Gastroesophageal sphincter (tissue), 4 donors: ENCODE measurements at places on chromosomes 7 and 10.

- no peak for ATAC-seq
Observed at GRCh38 chr10:101772017-101772894, 3.7 kb downstream of the FGF8 start.

GRCh38 chr10:99849536-99849935, 67.1 kb downstream of the ABCC2 start:
- no peak for ATAC-seq

DNA sequence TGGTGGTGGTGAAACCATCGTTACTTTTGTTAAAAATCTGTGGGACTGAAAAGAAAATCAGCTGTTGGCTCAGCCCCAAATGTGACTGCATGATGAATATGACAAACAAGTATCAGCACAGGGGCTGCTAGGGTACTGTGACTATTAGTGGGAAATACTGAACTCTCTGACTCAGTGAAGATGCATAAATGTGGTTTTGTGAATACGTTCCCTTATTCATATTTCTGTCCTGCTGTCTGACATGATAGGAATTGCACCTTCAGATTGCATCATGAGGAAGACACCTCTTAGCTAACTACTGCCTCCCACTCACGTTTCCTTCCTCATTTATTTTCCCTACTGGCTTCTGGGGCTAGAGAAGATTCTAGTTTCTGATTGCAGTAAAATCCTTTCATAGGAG, 1.4 kb downstream of the CLEC5A start:
- no peak for ATAC-seq

DNA sequence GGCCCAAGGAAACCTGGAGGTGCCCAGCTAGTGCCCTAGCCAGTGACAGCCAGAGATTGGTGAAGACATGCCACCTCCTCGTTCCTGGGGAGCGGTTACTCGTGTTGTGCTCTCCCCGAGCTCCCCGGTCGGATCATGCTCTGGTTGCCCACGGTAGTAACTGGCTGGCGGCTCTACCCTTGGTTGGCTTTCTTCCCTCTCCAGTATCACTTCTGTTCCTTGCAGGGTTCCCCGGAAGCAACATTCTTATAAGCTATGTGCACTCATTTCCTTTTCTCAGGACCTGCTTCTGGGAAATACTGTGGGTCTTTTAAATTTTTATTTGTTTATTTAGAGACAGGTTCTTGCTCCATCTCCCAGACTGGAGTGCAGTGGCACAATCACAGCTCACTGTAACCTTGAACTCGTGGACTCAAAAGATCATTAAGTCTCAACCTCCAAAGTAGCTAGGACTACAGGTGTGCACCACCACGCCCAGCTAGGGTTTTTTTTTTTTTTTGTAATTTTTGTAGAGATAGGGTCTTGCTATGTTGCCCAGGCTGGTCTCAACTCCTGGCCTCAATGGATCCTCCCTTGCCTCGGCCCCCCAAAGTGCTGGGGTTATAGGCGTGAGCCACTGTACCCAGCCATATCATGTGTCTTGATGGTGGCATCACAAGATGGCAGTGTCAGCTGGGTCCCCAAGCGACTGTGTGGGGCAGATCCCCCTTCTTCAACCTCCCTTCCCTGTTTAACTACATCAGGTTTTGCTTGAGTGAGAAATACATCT, 6.9 kb upstream of the CALHM1 start:
- no peak for ATAC-seq

- no peak for ATAC-seq
Observed at GRCh38 chr7:88185650-88186049, 34.2 kb downstream of the SRI start.

GRCh38 chr7:99449326-99449725, 10.6 kb downstream of the CPSF4 start:
- no peak for ATAC-seq

DNA sequence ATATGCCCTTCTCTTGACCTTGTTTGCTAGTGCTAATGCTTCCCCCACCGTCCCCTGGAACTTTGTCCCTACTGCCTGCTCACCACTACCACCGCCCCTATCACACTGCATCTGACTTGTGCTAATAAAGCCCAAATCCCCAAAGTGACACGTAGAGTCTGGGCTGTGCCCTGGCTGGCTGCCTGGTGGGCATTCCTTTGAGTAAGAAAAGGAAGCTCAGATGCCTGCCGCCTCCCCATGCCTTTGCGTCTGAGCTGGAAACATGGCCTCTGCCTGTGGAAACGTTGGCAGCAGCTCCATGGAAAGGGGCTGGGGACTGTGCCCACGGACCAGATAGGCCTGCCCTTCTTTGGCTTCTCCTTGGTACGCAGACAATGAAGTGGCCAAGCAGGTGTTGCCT, 138.3 kb downstream of the CYP26A1 start:
- ATAC-seq: no peak

- peak; percentile 80 for ATAC-seq
Observed at GRCh38 chr7:80721883-80722615, 83.6 kb downstream of the CD36 start.

DNA sequence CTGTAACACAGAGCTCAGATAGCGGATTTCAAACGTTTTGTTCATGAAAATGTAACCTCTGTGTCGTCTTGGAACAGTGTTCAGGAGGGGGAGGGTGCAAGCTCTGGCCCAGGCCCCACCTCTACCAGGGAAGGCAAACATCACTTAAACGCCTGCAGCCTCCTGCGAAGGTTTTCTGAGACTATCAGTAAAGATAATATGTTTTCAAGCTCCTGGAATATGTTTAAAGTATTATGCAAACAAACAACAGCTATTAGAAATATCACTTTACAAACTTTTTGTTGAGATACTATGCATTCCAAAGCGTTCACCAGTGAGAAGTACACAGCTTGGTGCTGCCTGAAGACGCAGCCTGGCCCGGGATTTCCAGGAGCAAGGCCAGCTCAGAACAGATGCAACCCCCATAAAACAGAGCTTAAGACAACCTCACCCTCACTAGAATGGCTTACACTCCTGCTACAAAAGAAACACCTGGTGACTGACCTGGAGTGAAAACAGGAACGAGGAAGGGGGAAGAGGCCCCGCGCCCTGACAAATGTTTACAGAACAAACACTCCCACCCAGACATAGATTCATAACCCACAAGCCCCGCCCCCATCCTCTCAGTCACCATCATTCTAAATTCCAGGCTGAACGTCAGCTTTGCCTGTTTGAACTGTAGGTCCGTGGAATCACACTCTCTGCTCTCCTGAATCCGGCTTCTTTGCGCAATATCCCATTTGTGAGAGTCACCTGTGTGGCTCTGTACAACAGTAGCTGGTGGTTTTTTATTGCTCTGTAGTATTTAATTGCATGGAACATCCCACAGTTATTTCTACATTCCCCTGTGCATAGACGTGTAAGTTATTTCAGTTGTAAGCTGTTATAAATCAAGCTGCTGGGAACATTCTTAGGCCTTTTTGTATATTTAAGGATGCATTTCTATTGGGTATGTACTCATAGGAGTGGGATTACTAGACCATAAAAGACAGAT, 155.0 kb downstream of the PTPRN2 start:
- ATAC-seq: peak; percentile 40

DNA sequence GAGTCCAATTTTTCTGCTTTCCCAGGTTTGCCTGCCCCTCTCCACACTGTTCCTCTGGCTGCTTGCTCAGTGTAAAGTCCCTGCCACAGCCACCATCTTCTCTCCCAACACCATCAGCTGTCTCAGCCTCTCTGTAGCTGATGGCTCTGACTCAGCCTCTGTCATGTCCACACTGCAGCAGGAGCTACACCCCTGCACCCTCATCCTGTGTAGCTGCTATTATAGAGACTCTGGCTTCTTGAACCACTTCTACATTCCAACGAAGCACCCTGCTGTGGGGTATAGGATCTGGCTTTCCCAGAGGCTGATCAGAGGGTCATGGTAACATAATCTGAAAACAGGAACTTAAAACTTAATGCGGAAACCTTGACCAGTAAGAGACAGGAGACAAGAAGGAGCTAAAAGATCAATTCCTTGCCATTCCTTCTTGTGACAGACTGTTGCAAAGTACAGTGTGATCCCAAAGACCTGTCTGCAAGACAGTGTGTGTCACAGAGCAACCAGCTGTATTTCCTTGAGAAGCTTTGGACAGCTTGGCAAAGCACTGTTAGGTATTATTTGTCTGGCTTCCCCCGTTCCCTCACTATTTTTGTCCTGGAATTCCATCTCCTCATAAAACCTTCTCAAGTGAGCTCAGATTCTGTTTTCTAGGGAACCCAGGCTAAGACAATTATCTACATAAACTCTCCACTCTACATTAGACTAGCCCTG, 42.3 kb downstream of the NRCAM start:
- no peak for ATAC-seq

GRCh38 chr7:21108182-21108581, 319.7 kb upstream of the SP4 start:
- ATAC-seq: no peak

- no peak for ATAC-seq
Observed at GRCh38 chr10:126638542-126638941, 32.0 kb downstream of the C10orf90 start.

GRCh38 chr7:142443216-142444010, 185.6 kb upstream of the PRSS58 start:
- ATAC-seq: no peak

GRCh38 chr10:56470701-56471100, 109.6 kb upstream of the ZWINT start:
- no peak for ATAC-seq

GRCh38 chr7:12089951-12090756, 120.9 kb upstream of the TMEM106B start:
- no peak for ATAC-seq

DNA sequence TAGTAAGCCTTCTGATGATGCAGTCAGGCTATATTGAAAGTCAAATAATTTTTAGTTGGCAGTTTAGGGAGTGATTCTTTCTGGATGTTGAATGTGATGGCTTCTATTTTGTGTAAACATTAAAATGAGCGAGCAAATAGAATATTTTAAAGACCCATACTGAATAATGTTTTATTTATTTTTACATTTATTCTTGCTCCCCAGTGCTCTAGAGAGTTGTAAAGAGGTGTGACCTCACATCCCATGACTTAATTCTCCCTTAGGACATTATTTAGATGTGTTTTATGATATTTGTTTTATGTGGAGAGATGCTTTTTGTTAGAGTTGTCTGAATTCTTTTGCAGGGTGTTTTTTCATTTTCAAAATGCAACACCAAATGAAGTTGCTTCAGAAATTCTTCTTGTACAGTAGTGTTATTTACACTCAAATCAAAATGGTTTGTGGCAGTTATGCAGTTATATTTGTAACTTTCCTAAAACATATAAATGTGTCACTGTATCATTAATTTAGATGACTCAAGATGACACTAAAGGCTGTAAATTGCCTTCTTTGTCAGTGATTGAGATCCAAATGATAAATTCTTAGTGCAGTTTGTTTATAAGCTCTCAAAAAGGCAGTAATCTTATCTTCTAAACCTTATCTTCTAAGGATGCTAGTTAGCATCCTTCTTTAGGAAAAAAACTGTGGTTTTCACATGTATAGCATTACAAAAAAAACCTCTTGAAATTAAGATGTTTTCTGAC, 12.4 kb downstream of the UMAD1 start:
- no peak for ATAC-seq

GRCh38 chr10:13775786-13776775, 189.3 kb downstream of the PRPF18 start:
- no peak for ATAC-seq

GRCh38 chr7:47392241-47392759, 189.6 kb downstream of the TNS3 start:
- ATAC-seq: peak; percentile 76

GRCh38 chr7:132437730-132438129, 138.5 kb downstream of the PLXNA4 start:
- peak; percentile 43 for ATAC-seq

- ATAC-seq: no peak
Observed at GRCh38 chr10:130555411-130555750, 419.2 kb downstream of the GLRX3 start.

- ATAC-seq: no peak
Observed at GRCh38 chr7:152907042-152907761, 147.7 kb downstream of the ACTR3B start.

DNA sequence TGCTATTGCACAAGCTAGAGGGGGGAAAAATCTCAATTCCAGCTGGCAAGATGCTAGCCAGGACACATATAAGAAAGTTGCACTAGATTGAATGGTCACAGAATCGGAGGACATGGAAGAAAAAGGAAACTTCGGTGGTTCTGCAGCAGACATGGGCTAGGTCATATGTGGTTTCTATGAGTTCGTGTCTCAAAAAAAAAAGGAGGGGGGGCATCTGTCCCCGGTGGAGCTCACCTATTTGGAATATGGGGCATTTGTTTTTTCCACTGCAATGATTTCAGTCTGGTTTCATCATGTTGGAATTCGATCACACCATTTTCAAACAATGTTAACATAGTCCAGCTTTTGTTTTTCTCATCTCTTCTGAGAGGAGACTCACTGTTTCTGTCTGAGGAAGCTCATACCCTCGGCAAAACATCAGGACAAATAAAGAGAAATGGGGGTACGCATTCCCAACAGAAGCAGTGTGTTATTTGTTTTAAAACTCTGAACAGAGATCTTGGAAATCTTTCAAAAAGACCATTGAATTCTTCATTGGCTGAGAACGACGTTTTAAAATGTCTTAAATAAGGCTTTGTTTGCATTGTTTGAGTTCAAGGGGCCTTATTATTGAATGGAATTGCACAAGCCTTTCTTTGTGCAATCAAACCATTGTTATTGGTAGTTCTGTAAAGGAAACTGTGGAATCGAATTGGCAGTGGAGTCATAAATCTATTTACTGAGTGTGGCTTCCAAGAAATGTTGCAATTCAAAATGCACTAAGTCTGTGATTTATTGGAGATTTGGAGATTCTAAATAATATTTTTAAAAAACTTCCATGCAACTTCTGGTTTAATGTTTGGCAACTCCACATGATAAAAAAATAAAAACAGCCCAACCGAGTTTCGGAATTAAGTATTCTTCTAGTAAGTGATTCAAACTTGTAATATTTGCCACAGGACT, 173.2 kb downstream of the RTKN2 start:
- peak; percentile 36 for ATAC-seq
